ENCODE measurements at places on chromosomes 1 and 21.

- DNase-seq: no peak
These were observed 42.1 kb upstream of the NEGR1 start for GRCh38 chr1:72324451-72324850.

- no peak for DNase-seq
These were observed 78.9 kb downstream of the PTPRU start for GRCh38 chr1:29315262-29315661.

- DNase-seq: no peak
These were observed 2.5 kb upstream of the MX2 start for GRCh38 chr21:41359286-41359685.

- no peak for DNase-seq
These were observed 9.8 kb downstream of the COL8A2 start for GRCh38 chr1:36115200-36115669.

DNA sequence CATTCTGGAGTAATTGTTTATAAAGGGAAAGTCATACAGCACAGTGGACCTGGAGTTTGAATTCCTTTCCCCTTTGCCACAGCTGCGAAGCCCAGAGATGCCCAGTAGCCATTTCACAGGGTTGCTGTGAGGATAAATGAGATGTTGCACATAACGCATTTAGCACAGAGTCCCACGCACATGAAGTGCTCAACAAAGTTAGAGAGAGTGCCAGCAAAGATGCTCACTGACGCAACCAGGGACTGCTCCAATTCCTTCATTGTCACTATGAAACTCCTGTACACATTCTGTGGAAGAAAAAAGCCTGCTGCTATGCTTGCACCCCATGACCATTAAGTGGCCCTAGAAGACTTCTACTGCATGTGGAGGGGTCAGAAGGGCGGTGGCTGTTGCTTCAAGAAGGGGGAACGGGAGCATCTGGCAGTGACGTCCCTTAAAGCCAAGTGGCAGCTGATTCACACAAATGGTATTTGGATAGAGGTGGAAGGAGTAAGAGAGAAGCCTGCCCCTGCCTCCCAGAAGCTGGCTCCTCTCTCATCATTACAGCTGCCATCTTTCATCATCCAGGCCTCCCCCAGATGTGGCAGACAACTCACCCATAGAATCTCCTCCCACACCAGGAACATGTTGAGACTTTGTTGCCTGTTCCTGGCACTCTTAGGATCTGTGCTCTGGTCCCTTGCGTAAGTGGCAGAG lies 26.5 kb upstream of the VAV3 start:
- no peak for DNase-seq

- no peak for DNase-seq
These were observed 3.4 kb downstream of the KIF21B start for GRCh38 chr1:201020040-201020591.

- no peak for DNase-seq
These were observed 65.2 kb upstream of the LRRC8D start for GRCh38 chr1:89755591-89755990.

GRCh38 chr1:3906672-3907020 lies 6.6 kb upstream of the C1orf174 start:
- no peak for DNase-seq

GRCh38 chr1:23585321-23586022 lies 26.2 kb upstream of the ID3 start:
- DNase-seq: no peak

GRCh38 chr21:42093991-42094421 lies 22.9 kb downstream of the UMODL1 start:
- no peak for DNase-seq

- no peak for DNase-seq
These were observed 2.7 kb downstream of the LRRC71 start for GRCh38 chr1:156922986-156923669.

- peak; percentile 66 for DNase-seq
These were observed 66.3 kb upstream of the DIRAS3 start for GRCh38 chr1:68116643-68117235.

DNA sequence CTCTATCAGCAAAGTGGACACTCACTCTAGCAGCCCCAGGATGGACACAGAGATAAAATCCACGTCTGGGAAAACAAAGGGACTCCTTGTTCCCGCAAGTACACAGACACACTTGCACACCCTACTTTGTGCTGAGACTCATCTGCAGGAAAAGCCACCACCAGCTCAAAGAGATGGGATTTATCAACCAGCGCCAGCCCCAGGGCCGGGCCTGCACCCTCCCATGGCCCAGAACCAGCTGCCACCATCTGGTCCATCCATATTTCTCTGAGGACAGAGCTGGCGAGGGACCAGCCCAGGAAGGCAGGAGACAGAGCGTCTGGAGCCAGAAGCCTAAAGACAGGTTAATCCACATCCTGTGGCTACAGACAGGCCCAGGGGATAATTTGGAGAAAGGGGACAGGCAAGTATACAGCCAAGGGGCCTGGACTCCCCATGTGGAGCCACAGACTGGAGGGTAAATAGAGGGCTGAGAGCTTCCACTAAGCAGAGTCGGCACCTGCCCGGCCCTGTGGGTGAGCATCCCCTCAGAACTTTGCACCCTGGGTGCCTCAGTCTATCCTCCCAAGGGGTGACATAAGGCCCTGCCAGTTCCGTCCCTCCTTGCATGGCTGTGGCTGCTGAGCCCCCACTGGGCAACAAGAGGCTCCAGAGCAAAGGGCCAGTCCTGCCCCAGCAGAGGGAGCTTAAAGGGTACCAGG lies 233.9 kb downstream of the PTPRU start:
- DNase-seq: no peak

GRCh38 chr1:31435471-31436409 lies 22.7 kb downstream of the SERINC2 start:
- DNase-seq: no peak

DNA sequence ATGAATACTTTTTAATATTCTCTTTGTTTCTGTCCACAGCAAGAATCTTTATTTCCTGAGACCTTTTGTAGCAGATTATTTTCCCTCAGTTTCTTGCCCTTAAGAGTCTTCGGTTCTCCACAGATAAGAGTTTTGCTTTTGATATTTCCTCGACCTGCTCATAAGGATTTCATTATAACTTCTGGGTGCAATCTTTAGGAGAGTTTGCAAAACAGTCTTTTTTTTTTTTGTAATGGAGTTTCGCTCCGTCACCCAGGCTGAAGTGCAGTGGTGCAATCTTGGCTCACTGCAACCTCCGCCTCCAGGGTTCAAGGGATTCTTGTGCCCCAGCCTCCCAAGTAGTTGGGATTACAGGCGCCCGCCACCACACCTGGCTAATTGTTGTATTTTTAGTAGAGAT lies 10.1 kb upstream of the UBE4B start:
- no peak for DNase-seq

GRCh38 chr1:182391362-182392049 lies at the start of gene GLUL:
Gene GLUL (minus strand): TSS chr1:182391790. CDS start chr1:182388737, 3,053 bp downstream.
- peak; percentile 96 for DNase-seq

- DNase-seq: no peak
These were observed 75.3 kb upstream of the WDR26 start for GRCh38 chr1:224509907-224510306.

- DNase-seq: no peak
These were observed 87.6 kb downstream of the DRAM2 start for GRCh38 chr1:111052246-111052645.

GRCh38 chr21:32733356-32733755 lies 5.5 kb upstream of the SYNJ1 start:
- DNase-seq: no peak

- DNase-seq: no peak
These were observed 50.5 kb upstream of the EPS8L3 start for GRCh38 chr1:109814223-109814622.

- no peak for DNase-seq
These were observed 161.6 kb upstream of the PTBP2 start for GRCh38 chr1:96559707-96560596.

DNA sequence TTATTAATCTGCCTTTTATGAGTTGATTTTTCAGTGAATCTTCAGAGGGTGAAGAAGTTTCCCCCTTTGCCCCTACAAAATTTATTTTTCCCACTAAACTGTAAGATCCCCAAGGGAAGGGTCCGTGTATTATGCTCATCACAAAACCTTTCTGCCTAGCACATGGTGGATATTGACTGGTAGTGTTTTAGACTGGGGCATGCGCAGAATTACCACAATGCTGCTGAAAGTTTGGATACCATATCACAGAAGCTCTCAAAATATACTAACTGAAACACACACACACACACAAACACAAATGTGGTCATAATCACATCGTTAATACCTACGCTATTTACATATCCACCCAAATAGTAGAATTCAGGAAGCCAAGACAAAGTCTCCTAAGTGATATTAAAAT lies 28.0 kb upstream of the DMRTB1 start:
- DNase-seq: no peak

GRCh38 chr1:114130846-114131525 lies 22.7 kb downstream of the SYT6 start:
- DNase-seq: no peak

DNA sequence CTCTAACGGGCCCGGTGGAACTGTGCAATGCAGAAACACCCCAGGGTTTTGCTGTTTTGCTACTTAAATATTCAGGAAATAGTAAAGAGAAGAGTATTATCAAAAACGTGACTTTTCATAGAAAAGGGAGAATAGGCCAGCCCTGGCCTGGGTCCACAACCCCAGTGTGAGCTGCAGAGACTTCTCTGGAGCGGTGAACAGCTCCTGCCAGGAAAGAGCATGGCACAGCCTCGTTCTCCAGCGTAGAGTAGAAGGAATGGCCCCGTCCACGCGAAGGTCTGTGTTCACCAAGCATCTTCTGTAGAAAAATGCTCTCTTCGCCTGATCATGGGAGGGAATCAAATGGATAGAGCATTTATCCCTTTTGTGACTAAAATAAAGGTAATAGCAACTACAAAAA lies 51.4 kb downstream of the PDE9A start:
- DNase-seq: no peak

DNA sequence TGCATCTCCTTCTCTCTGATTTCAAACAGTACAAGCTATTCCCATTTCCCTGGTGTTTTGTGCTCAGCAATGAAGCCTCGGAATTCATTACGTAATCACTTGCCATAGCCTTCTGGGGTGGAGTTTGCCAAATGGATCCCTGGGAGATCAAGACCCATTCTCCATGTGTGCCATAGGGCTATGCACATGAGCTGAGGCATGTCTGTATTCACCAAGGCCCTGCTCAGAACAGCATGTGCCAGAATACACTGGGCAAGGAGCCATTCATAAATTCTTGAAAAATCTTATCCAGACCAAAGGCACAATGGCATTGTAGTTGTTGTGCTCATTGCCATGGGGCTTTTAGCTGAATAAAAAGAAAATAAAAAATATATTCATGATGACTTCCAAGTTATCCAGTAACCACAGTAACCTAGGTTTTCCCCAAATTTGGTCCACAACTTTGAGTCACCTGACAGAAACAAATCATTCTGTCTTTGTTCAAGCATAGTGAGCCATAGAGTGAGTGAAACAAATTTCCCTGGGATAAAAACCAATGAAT lies 53.0 kb downstream of the CRB1 start:
- DNase-seq: no peak

GRCh38 chr1:36369061-36369861 lies 16.5 kb downstream of the STK40 start:
- DNase-seq: peak; percentile 85

DNA sequence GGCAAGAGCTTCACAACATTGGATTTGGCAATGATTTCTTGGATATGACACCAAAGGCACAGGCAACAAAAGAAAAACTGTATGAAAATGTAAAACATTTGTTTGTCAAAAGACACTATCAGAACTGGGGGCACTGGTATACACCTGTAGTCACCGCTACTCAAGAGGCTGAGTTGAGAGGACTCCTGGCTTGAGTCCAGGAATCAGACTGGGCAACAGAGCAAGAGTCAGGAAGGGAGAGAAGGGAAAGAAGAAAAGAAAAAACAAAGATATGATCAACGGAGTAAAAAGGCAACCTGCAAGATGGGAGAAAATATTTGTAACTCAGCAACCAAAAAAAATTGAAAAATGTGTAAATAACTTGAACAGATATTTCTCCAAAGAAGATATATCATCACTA lies 6.0 kb upstream of the TUT4 start:
- DNase-seq: no peak

DNA sequence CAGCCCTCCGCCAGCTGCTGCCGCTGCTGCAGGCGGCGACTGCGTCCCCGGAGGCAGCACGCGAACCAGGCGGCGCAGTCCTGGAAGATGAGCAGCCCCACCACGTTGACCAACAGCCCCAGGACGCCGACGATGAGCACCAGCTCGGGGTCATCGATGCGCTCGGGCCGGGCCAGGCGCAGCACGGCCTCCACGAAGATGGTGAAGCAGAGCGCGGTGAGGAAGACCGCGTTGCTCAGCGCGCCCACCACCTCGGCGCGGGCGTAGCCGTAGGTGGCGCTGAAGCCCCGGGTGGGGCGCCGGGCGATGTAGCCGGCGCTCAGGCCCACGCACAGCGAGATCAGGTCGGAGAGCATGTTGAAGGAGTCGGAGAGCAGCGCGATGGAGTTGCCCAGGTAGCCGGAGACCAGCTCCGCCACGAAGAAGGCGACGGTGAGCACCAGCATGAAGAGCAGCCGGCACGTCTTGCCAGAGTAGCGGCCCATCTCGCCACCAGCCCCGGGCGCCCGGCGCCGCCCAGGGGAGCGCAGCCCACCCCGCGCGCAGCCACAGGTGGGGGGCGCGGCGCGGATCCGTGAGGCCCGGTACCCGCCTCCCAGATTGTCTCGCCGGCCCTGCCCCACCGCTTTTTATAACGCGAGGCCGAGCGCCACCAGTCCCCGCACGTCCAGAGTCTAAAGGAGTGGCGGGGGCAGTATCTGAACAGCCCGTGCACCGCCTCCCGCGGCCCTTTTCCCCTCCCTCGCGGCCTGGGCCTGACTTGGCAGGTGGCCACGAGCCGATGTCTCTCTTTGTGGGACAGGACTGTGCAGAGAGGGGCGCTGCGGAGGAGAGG lies at the start of gene SLC30A10:
SLC30A10 (minus strand) TSS at position 602 of the 835 bp plus-strand sequence; CDS start at position 485, 117 bp downstream.
- DNase-seq: peak; percentile 60

- no peak for DNase-seq
These were observed 2.2 kb upstream of the LIX1L start for GRCh38 chr1:145959957-145960467.

DNA sequence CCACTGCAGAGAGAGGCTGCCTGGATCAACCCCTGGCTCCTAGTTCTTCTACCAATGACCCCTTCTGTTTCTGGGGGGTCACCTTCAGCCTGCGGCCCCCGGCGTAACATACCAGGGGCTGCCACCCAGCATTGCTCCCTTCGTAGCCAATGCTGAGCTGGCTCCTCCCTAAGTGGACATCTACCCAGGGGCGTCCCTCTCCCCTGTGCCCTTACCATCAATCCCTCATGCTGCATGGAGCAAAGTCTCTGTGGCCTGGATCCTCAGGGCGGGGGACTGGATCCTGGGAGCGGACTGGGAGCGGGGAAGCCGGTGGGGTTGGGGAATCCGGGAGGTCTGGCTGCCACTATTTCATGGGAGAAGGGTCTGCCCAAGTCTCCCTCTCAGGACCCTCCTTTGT lies 28.6 kb downstream of the TRIM67 start:
- no peak for DNase-seq

All from HEK293T (cell line).